NCI-H226 (cell line): ENCODE measurements at places on chromosomes 1 and 21.

GRCh38 chr21:14114251-14114650, 96.5 kb downstream of the LIPI start:
- no peak for DNase-seq

- no peak for DNase-seq
Measured at GRCh38 chr1:35350872-35351271, 82.4 kb downstream of the ZMYM4 start.

DNA sequence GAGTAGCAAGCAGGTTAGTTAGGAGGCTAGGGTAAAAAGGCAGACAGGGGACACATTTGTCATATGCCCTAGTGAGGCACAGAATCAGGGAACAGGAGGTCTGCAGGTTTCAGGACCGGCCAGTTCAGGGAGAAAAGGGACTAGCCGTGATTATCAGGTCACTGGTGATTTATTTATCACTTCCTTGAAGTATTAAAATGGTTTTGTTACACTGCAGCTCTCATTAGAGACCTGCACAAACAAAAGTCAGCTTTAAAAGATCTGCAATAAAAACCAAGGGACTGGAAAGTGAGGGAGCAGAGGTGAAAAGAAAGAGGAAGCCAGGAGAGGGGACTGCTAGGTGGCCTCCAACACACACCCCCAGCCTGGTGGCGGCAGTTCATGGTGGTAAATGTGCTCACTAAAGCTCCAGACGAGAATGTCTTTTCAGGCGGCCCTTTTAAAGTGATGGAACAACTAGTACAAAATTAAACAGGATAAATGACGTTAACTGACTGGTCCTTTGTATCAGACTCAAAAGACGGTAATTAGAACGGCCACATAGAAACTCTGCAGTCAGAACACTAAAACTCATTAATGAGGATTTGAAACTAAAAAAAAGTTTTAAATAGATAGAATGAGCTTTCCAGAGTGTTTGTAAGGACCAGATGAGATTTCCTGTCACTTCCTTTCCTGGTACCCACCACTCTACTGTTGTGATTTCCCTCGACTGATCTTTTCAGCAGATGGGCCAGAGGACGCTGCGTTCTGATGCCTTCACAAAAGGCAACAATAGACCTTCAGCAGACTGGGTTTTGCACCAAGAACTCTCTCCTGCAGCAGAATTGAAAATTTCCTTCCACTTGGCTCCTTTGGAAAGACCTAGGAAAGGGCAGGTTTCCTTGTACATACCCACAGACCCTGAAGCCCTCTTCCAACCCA, 136.8 kb downstream of the NTPCR start:
- DNase-seq = no peak

- DNase-seq = no peak
Measured at GRCh38 chr1:70586046-70586445, 175.0 kb downstream of the CTH start.

DNA sequence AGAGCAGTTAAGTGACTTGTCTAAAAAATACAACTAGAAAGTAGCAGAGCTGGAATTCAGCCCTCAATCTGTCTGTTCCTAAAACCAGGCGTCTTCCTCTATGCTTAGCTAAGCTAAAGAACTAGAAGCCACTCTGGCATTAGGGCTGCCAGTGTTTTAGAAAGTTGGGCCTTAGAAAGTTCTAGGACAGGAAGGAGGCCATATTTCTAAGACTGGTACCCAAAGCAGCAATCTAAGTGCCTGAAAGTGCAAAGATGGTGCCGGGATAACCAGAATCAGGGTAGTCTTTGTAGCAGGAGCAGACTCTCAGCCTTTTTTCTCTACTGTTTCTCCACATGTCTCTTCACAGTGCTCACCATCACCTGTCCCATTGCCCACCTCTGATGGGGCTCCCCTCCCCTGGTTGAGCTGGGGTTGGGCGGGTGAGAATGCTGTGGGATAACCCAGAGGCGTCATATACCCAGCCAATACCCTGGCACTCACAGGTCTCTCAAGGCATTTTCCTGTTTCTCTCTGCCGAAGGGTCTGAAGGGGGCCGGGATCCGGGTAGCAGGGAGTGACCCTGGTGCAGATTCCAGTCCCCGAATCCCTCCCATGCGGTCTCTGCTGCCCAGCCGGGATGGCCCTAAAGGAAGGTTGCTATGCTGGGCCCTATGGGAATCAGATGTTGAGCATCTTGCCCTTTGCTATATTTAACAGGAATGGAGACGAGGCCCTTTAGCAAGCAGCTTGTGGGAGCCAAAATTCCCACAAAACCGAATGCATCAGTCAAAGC, 1.1 kb upstream of the RCSD1 start:
- DNase-seq = no peak

GRCh38 chr1:193241132-193241827, 54.9 kb upstream of the B3GALT2 start:
- no peak for DNase-seq

DNA sequence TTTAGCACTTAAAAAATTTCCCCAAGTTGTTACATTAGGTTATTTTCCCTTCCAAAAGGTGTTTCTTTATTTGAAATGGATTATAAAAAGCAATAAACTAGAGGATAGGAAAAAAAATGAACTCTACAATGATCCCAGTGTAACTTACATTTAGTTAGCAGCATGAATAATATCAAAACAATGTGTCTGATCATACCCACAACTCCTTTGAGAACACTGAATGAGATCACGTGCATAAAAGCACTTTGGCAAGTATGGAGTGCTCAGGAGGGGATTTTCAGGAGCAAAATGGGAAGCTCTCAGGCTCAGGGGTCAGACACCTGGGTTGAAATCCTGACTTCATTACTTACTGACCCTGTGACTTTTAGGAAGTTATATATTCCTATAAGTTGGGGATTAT, 369.7 kb upstream of the PROX1 start:
- DNase-seq = no peak

GRCh38 chr21:23861911-23862504, 1745.3 kb downstream of the MRPL39 start:
- DNase-seq = no peak

- DNase-seq = no peak
Measured at GRCh38 chr21:38280867-38281266, 24.1 kb downstream of the KCNJ15 start.

DNA sequence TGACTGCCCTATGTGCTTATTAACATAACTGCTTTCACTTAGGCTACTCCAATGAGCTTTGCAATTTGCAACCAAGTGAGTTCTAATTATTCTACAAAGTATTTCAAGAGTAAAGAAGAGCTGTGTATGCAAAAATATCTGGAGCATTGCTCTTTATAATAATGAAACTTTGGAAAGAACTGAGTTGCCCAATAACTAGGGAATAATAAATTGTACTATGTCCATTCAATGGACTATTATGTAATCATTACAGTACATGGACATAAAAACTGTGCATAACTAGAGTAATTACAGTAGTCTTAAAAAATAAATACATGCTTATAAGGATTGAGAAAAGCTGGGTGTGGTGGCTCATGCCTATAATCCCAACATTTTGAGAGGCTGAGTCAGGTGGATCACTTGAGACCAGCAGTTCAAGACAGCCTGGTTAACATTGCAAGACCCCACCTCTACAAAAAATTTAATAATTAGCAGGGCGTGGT, 70.3 kb upstream of the JAK1 start:
- no peak for DNase-seq

DNA sequence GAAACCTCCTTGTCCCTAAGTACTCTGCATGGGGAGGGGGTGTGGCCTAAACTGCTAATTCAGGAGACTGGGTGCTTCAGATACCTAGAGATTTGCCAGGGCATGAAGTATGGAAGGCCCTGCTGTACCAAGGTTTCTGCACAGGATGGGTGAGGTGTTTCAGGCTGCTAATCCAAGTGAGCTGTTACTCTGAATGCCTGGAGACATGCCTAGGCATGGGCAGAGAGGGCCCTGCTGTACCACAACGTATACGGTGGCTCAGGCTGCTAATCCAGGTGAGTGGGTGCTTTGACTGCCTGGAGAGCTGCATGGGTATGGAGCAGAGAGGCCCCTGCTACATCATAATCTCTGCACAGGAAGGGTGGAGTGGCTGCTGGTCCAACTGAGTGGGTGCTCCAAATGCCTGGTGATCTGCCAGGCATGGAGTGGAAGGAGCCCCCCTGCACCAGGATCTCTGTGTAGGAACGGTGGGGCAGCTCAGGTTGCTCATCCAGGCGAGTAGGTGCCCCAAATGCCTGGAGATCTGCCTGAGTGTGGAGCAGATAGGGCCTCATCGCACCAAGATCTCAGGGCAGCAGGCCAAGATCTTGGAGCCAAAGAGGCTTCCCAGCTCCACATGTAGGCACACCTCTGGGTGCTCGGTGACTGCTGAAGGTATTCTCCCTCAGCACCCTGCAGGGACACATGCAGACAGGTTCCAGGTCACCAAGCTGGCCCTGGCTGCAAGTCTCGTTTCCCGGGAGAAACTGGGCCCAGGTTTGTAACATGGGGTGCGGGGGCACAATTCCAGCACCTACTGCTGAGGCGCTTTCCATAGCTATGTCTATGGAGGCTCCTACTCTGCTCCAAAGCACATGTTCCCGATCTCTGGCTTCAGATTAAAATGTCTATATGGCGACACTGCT, 252.5 kb upstream of the PLXNA2 start:
- DNase-seq = no peak

GRCh38 chr1:40861224-40862003, 749 bp downstream of the CITED4 start:
- no peak for DNase-seq

DNA sequence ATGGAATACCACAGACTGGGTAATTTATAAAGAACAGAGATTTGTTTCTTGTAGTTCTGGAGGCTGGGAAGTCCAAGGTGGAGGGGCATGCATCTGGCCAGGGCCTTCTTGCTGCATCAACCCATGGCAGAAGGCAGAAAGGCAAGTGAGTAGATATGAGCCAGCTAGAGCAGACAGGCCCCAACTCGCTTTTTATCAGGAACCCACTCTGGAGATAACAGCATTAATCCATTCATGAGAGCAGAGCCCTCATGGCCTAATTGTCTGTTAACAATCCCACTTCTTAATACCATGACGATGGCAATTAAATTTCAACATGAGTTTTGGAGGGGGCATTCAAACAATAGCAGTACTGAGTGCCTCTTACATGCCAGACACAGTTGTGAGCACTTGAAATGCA, 87.2 kb upstream of the SOX13 start:
- no peak for DNase-seq

GRCh38 chr21:33572350-33572749, 16.1 kb downstream of the DONSON start:
- DNase-seq = no peak

DNA sequence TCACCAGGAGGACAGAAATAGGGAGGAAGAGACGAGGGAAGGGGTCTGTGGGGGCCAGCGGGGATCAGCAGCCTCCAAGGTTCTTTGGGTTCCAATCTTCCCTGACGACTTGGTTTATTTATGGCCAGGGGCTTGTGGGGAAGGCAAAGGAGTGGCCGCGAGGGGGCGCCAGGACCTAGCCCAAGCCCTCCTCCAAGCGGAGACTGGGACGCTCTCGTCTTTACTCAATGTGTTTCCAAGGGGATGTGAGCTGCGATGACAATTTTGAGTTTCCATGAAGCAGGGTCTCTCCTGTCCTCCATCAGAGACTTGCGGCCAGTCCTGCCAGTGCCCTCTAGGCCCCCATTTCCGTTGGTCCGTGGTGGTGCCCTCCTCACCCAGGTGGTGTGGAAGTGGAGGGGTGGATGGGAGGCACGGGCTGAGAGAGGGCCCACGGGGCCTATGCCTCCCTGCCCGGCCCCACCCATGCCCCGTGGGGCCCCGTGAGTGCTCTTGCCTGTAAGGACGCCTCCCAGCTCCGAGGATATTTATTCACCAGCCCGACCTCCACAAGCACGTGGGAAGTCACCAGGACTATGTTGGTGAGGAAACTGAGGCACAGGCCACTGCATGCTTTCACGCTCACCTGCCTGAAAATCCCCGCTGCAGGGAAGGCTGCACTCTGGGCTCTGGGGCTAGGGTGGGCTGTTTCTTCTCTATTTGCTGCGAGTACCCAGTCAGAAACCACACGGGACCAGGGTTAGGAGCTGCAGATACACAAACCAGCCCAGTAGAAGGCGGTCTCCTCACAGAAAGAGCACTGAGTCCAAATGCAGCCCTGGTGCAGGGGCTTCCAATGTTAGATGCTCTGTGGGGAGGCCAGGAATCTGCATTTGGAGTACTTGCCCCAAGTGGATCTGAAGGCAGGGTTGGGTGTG, 26.5 kb downstream of the DMRTB1 start:
- DNase-seq = no peak

DNA sequence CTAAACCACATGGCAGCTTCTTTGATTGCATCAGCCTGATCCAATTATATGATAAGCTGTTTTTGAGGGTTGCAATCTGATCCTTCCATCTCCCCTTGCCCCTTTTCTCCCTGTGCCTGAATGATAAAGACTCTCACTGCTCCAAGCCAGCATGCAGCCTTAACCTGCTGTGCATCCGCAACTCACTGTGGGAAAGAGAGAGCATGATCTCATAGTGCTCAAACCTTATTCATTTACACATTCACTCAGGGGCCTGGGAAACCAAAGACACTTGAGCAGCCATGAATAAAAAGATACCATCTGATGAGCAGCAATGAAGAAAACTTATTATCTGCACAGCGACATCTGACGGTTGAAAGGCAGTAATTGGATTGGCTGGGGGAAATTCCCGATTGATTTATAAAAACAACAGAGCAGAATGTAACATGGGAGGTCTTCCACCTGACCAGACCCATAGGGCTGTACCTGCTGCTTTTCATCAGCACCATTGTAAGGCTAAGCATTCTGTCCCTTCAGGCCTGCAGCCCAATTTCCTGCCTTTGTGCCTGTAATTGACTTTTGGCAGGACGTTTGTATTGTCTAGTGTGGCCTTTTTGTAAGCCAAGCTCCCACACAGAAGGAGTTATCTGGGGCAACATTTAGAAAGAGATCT, 62.5 kb downstream of the KIAA0040 start:
- DNase-seq = no peak

DNA sequence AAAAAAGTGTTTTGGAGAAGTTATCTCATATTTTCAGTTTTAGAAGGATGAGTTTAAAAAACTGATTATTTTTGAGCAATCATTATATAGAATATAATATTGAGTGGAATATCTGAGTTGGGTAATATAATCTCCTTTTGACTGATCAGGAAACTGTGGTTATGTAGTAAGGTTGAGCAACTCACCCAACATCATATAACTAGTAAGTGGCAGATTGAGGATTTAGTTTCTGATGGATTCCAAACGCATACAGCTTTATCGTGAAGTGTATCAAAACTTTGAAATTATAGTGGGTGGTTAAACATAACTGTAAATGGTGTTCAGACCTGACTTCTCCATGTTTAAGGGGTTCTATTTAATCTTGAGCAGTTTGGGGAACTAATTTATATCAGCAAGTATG, 98.6 kb downstream of the OLFM3 start:
- no peak for DNase-seq
